ENCODE measurements at places on chromosomes 5 and 9.

- no peak for DNase-seq
Measured at GRCh38 chr5:114438471-114438870, 76.6 kb downstream of the KCNN2 start.

GRCh38 chr5:168214071-168214470 lies 77.4 kb upstream of the WWC1 start:
- DNase-seq: no peak

DNA sequence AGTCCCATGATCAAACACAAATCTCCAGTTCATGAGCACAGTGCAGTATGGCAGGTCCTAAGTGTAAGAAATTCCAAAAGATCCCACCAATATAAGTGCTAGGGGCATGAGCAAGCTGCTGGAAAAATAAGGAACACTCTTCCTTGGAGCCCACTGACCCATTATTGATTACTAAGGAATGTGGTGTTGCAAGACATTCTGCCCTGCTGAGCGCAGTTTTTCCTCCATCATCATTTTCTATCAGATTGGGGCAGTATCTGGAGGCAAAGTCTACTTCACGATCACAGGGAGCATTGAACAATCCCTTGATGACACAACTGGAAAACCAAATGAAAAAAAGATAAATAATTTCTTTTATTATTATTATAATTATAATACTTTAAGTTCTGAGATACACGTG lies 129.2 kb downstream of the UGCG start:
- DNase-seq: no peak

DNA sequence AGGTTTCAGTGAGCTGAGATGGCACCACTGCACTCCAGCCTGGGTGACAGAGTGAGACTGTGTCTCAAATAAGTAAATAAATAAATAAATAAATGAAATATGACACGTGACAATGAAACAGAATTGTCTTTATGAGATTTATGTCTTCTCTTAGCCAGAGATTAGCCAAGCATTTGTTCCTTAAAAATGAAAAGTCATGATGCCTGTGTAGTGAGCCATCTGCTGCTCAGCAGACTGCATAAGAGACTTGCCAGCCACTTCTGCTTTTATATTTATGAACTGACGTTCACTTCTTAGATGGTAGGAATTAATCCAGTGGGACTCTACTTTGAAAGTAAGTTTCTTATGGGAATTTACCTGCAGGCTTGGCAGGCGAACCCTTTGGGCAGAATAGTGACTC lies 227.4 kb downstream of the NR3C1 start:
- DNase-seq: no peak

DNA sequence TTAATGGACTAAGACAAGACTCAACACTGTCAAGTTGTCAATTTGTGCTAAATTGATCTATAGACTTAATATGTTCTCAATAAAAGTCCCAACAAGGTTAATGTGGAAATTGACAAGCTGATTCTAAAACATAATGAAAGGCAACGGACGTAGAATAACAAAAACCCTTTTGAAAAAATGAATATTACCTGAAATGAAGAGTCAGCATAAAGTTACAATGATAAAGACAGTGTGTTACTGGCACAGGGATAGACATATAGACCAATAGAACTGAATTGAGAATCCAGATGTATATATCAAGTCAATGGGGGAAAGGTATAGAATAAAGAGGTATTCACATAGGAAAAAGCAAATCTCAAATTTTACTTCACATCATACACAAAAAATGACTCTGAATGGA lies 37.7 kb upstream of the BARX1 start:
- no peak for DNase-seq

DNA sequence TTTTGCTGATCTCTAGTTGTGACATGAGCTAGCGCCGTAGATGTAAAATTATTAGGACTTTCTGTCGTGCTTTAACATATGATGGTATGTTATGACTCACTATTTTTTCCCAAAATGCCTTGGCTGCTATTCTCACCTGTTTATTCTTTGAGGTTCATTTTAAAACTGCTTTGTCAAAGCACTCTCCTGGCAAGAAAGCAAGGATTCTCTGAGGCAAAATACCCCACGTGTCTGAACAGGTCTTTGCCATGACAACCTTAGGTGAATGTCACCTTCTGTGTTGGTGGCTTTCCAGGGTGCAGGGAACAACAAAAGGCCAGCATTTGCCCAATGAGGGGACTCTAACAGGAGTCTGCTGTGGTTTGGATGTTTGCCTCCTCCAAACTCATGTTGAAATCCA lies 30.6 kb upstream of the COL5A1 start:
- no peak for DNase-seq

- no peak for DNase-seq
Measured at GRCh38 chr9:131976157-131977108, 103.2 kb downstream of the MED27 start.

GRCh38 chr9:96461336-96461735 lies 11.4 kb downstream of the HABP4 start:
- no peak for DNase-seq

DNA sequence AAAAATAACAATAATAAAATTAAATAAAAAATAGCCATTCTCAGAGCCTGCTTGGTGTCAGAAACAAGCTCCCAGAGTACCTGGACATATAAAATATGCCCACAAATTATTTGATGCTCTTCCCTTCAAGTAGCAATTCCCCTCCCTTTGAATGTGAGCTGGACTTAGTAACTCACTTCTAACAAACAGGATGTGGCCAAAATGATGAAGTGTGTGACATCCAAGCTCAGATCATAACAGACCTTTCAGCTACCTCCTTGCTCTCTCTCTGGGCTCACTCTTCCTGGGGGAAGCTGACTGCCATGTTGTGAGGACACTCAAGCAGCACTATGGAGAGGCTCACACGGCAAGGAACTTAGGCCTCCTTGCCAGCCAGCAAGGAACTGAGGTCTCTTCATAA lies 69.0 kb downstream of the SPRY4 start:
- no peak for DNase-seq

DNA sequence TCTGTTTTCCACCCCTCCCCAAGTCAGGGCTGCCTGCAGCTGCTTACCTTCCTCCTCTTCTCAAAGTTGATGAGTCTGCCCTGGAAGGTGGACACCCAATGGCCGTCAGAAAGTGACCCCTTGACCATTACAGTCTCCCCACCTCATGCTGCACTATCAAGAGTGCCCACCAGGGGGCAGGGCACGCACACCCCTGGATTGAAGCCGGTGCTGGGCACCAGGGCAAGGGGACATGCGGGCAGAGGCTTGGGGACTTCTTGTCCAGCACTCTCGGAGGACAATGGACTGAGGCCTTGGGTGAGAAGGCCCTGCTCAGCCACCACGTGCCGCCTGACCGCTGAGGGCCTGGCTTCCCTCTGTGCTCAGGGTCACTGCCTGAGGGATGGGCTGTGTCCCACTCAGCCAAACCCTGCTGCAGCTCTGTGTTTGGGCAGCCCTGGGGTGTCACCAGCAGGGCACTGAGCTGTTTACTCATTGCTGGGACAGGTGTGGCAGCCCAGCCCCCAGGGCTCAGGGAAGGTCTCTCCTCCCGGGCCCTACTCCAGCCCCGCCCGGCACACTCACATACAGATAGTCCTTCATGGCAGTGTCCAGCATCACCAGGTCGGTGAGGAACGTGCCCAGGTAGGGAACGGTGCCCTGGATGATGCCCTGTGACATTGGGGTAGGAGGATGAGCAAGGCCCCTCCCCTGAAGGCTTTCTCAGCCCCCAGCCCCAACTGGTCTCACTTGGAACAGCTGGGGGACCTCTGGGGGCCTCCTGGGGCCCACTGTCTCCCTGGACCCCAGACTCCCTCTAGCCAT lies 17.7 kb downstream of the RALGDS start:
- peak; percentile 50 for DNase-seq

GRCh38 chr5:88675168-88675707 lies 207.7 kb downstream of the MEF2C start:
- no peak for DNase-seq

DNA sequence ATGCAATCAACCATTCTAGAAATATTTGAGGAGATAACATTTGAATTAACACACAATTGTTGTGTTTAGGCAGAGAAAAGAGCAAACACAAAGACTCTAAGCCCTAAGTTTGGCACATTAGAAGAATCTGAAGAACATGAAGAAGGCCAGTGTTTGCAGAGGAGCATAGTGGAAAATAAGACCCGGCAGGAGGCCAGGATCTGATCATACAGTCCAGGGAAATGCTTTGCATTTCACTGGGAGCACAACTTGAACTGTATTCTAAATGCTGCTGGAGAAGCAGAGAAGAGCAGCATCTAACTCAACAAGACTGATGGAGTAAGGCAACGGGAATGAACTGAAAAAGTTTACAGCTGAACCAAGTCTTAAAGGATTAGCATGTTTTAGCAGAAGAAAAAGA lies 463.4 kb downstream of the ZNF608 start:
- no peak for DNase-seq

GRCh38 chr5:68273717-68274409 lies 58.3 kb downstream of the PIK3R1 start:
- no peak for DNase-seq

DNA sequence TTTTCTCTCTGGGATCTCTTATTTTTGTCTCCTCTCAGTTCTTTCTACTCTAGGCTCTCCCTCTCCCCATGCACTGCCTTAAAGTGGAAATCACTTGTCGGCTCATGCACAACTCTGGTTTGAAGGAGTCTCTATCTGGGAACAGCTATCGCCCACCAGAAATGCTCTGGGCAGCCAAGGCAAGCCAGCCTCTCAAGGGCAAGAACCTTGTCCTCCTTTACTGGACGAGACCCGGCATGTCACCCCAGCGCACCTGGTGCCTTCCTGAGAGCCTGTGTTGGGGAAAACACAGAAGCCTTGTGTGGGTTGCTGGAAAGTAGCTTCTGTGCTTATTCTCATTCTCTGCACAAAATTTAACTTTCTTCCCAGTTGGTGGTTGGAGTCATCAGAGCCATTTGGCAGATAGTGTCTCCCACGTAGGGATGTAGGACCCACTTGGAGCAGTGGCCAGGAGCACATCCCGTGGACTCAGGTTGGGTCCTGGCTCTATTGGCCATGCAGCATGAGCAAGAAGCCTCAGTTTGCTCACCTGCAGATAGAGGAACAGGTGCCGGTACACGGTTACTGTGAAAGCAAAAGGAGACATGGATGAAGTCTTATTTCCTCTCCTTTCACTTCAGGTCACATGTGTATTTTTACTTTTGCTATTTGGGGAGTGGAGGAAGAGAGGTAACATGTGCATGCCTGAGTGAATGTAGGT lies 165.3 kb downstream of the IRX2 start:
- no peak for DNase-seq

GRCh38 chr9:82923912-82924605 lies 138.9 kb downstream of the RASEF start:
- DNase-seq: no peak

DNA sequence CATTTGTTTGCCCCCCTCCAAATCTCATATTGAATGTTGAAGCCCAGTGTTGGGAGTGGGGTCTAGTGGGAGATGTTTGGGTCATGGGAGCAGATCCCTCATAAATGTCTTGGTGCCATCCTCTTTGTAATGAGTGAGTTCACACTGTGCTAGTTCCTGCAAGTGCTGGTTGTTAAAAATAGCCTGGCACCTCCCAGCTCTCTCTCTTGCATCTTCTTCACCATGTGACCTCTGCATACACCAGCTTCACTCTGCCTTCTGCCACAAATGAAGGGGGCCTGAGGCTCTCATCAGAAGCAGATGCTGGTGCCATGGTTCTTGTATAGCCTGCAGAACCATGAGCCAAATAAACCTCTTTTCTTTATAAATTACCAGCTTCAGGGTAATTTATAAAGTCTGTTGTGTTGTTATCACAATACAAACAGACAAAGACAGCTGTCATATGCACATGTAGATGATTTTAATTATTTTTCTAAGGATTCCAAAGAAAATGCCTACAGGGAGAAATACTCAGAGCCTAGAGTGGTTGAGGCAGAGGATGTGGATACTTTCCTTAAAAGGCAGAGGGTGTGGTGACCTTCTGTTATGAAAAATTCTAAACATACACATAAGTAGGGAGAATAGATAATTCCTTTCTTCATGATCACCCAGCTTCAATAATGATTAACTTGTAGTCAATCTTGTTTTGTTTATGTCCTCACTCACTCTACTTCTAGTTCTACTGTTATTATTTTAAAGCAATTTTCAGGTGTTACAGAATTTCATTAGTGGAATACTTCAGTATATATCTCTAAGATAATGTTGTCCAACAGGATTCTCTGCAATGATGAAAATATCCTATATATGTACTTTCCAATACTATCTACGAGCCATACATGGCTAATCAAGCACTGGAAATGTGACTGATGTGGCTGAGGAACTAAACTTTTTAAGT lies 75.1 kb upstream of the RANBP6 start:
- DNase-seq: no peak

DNA sequence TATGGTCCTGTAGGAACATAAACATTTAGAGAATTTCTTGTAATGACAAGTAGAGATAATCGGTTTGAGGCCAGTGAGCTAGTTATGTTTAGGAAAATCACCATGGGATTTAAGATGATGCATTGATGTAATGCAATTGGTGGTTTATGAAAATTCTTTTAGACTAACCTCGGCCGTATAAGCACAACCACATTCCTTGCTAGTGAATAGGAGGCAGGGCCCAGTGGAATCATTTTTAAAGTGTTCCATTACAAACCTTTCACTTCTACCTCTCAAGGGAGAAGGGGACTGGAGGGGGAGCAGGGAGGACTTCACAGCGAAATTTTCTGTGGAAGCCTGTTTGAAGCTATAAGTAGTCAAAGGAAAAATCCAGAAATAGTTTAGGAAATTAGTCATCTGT lies 71.8 kb upstream of the NFIL3 start:
- no peak for DNase-seq

- no peak for DNase-seq
Measured at GRCh38 chr9:106798016-106798799, 64.8 kb upstream of the ZNF462 start.

DNA sequence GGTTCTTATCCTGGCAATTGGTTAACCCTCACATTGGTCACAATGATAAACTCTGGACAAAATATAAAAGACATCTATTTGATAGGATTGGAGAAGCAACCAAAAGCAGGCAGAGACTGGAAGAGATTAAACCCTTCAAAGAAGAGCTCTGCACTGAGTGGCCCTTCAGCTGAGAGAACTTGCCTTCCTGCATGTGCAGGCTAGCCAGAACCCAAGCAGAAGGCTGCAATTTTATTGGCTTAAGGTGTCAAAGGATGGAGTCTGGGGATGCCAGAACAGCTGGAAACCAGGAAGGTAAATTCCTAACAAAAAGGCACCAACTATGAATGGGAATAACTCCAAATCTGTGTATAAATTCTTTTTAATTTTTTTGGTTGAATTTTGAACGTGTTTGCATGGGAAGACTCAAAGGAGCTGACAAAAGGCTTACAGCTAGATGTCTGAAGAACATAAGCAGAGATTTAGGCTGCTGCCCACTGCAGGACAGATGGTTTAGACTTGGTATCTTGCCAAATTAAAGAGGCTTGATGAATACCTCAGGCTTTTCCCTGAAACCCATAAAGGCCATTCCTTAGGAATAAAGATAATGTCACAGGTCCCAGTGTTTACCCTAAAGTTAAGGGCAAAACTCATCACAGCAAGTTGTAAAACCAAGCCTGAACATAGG lies 66.3 kb downstream of the NR2F1 start:
- DNase-seq: no peak

- DNase-seq: no peak
Measured at GRCh38 chr5:160097991-160098390, 21.3 kb downstream of the PWWP2A start.
